ENCODE measurements at places on chromosomes 1 and 21.

DNA sequence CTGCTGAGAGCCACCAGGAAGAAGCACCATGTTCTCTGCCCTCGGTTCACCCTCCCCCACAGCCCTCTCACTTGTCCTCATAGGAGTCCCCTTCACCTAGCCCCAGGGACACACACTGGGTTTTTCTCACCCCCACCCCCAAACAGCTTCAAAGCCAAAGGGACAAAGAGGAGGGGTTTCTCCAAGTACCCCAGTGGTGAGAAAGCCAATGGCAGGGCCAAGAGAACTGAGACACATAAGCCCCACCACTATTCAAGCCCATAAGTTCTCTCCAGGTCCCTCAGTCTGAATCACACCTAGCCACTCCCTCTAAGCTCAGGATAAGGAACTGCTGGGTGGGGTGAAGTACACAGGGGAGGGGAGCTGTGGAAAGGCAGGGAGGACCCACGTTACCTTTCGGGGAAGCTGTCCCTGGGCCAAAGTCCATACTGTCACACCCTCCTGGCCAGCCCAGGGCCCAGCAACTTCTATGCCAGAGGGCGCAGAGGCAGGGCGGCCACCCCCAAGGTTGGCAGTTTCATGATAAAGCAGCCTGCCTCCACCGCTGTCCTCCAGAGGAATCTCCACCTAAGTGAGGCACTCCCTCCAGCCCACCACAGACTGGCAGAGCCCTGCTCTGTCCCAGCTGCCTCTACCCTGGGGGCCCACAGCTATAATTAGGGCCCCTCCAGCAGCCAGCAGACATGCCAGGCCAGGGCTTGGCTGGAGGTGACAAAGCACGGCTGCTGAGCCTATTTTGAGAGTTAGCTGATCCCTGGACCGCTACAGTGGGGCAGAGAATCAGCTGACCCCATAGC, 39.0 kb upstream of the PPP1R15B start:
- no peak for DNase-seq

- DNase-seq: no peak
These were observed 56.7 kb upstream of the PALMD start for GRCh38 chr1:99589186-99589636.

DNA sequence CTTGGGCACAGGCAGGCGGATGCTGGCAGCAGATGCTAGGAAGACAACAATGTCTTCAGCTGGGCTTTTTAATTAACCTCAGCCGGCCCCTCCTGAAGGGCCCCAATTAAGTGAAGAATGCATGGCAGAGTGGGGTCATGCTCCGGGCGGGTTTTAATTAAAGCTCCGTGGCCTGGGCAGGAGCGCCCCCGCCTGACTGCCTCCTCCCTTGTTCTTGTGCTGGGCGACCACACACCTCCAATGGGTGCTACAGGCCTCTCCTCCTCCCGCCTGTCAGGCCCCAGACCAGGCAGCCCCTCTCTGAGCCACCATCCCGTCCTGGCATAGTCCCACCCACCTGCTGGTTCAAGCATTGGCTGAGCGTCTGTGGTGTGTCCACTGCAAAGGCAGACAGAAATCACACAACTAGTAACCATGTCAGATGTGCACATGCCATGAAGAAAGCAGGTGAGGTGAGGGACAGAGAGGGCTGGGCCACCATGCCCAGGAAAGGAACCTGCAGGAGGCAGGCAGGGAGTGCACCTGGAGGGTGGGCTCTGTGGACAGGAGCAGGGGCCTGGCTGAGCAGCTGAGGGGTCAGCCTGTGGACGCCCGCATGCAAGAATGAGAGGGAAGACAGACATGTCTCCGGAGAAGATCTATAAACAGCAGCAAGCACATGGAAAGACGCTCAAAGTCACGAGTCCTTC, 8.5 kb upstream of the ARF1 start:
- no peak for DNase-seq

GRCh38 chr1:229999004-229999670, 67.9 kb upstream of the GALNT2 start:
- DNase-seq: no peak

DNA sequence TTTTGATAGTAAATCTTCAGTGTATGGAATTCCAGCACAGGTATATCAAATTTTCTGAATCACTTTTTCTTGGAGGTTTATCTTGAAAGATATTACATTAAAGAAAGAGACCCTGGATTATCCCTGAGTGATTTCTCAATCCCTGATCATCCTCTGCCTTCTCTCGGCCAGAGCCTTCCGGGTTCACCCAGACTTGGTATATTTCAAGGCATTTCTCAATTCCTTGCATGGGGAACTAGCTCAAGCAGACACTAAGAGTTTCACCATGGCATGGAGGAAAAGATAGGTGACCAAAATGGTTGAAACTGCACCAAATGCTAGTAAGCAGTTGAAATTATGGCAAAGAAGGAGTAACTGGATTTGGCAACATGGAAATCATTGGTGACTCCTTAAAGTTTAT, 5.7 kb downstream of the VAMP4 start:
- DNase-seq: no peak

DNA sequence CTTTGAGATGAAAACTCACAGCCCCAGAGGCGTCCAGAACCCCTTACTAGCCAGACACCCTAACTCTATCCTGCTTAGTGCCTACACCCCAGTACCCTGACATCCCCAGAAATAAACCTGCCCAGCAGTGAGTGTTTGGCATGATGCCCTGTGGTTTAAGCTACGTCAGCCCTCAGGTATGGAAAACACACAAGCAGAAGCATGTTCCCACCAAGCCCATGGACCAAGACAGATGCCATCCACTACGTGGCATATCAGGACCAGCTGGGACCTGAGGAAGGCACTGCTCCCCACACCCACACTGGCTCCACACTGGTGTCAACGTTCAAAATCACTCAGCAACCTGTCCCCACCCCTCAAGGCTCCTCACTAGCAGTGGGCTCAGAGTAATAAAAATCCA, 116.4 kb downstream of the SYT2 start:
- DNase-seq: no peak

DNA sequence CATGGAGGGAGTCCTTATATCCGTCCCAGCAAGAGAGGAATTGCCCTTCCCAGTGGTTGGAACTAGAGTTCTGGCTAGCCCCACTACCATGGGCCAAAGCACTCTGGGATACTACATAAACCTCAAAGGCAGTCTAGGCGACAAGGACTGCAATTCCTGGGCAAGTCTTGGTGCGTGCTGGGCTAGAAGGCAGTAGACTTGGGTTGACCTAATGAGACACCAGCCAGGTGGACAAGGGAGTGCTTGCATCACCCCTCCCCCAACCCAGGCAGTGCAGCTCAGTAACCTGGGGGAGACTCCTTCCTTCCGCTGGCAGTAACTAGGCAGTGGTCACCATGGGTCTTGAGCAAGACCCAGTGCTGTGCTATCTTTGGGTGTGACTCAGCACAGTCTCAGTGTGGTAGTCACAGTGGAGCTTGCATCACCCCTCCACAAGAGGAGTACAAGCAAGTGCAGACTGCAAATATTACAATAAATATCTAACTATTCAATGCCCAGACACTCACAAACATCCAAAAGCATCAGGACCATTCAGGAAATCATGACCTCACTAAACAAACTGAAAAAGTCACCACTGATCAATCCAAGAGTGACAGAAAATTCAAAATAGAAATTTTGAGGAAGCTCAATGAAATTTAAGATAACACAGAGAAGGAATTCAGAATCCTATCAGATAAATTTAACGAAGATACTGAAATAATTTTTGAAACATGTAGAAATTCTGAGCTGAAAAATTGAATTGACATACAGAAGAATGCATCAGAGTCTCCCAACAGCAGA, 84.7 kb upstream of the LYPLAL1 start:
- no peak for DNase-seq

DNA sequence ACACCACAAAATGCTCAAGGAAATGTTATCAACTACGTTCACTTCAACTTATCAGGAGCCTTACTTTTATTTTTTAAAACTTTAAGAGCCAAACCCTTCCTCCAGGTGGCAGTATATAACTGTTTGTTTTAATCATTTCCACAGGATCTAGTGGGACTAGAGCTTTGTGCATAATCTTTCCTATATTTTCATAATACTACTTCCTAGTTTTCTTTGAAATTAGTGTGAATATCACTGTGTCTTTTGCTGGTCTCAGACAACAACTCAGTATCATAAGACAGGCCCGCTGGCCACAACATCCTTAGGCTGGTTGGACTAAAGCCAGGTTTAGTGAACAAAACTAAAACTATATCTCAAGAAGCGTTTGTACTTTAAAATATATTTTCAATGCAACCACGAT, 145.5 kb downstream of the TIAM1 start:
- DNase-seq: no peak

GRCh38 chr1:97063532-97063931, 341.9 kb downstream of the PTBP2 start:
- no peak for DNase-seq

DNA sequence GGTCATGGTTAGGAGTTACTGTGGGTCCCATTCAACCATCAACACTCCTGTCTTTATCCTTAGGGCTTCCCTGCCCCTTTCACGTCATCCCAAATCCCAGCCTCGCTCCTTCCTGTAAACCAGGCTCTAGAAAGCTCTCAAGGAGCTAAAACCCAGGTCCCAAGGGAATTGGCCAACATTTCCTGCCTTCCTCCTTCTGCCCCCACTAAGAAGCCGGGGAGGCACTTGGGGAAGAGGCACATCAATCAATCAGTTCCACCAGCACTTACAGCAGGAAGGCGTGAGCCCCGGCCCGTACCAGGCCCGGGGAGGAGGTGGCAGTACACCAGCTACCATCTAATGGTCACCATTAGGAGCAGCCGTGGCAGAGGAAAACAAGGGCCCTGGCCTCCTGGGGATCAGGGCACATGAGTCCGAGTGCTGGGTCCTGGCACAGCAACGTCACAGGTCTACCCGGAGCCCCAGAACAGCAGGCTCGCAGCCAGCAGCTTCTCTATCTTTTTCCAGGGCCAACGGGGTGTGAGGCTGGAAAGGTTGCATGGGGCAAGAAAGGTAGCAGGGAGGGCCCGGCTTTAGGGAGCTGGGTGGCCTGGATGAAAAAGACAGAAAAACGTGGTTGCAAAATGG, 108.6 kb downstream of the CASZ1 start:
- DNase-seq: no peak

DNA sequence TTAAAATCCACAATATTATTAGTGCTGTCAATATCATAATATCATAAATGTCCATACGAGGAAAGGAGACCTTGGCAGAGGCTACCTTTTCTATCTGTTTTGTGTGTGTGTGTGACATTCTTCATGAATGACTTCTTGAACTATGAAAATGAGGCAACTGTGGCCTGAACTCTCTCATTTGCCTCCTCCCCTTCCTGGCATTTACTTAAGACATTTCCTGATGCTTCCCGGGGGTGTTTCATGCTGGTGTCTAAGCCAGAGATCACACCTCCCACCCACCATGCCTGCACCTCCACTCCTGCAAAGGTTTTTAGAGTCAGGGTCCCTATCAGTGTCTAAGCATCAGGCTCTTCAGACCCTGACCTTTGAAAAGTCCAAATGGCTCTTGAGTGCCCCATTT, 420.9 kb downstream of the KIF26B start:
- DNase-seq: no peak

DNA sequence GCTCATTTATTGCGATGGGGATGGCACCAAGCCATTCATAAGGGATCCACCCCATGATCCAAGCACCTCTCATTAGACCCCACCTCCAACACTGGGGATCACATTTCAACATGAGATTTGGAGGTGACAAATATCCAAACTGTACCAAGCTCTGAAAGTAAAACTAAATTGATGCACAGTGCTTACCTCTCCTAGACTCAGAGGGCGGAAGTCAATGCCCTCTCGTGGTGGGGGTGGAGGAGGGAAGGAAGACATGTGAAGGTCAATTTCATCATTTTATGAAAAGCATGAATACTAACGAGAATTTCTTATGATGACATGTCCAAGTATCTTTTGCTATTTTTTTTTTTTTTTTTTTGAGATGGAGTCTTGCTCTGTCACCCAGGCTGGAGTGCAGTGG, 120.0 kb downstream of the PGBD5 start:
- DNase-seq: no peak

DNA sequence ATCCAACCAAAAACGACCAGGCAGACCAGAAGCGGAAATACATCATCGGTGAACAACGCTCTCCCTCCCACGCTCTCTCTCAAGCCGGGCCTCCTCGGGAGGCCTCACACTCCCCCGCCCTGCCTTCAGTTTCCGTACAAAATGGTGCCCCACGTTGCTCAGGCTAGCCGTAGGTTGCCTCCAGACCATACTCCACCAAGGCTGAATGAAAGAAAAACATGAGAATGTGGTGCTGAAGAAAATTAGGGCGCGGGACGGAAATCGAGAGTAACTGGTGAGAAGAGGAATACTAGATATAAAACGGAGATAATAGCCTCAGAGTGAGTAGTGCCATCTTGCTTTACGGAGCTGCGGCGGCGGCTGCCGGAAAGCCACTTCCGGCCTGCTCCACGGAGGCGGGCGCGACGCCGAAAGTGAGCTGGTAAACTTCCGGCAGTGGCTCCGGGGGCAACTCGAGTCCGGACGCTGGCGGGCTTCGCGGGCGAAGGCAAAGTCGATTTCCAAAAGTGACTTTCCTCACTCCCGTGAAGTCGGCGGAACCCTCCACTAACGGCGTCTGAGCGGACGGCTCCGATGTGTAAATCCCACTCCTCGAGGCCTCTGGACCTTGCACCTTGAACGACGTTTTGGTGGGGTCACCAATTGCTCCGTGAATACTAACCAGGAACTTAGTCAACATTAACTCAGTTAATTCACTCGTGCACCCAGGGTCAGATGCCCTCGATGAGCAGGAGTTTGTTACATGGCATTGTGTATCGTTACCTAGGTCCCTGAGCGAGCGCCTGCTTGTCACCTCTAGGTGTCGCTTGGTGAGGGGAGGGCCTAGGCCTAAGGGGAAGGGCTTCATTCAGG, at the start of gene SH3BP5L:
Gene SH3BP5L (minus strand): TSS at position 7 of the 852 bp plus-strand sequence. CDS start 980 bp downstream, outside the sequence.
- peak; percentile 75 for DNase-seq

- DNase-seq: no peak
These were observed 752.1 kb downstream of the NCAM2 start for GRCh38 chr21:21750124-21750825.

DNA sequence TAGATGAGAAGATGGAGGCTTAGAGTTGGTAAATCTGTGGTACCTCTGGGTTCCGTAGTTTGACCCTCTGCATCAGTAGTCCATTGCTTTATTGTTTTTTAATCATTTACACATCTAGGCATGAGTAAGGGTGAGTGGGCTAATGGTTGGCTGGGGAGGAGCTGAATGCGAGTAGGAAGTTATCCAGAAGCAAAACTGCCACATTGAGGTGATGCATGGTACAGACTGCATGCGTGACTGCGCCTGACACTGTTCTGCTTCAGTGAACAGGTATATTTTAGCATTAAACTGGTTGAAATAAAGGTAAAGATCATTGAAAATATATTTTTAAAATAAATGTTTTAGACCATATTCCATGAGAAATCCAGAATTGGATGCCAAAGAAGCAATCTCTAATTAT, 4.4 kb downstream of the DNAJC16 start:
- DNase-seq: no peak

GRCh38 chr1:5198328-5198727, 543.9 kb downstream of the AJAP1 start:
- DNase-seq: no peak

DNA sequence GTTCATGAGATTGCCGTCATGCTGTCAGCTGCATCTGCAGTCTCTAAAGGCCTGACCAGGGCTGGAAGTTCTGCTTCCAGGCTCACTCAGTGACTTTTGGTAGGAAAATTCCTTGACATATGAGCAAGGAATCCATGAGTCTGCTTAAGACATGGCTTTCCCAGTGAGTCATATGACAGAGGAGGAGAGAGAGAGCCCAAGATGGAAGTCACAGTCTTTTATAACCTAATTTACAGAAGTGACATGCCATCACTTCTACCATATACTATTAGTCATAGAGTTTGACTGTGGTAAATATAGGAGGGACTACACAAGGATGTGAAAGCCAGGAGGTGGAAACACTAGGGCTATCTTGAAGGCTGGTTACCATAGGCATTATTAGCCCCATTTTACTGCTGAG, 115.2 kb downstream of the ROR1 start:
- DNase-seq: no peak
